Stimulated activated CD8-positive, alpha-beta memory T cell treated with anti-CD3 and anti-CD28 coated beads, Interleukin-7, amount 100 ng/mL, for 1 hour (primary cell): ENCODE measurements at places on chromosomes 12 and 14.
A peak's percentile ranks its signal among the peaks of the same experiment; 100 is the strongest.

- DNase-seq = no peak
Observed at GRCh38 chr14:92323916-92324818, 1.2 kb downstream of the SLC24A4 start.

- no peak for DNase-seq
Observed at GRCh38 chr12:17577405-17577804, 512.6 kb downstream of the RERGL start.

- DNase-seq = no peak
Observed at GRCh38 chr12:40971911-40972310, 216.2 kb upstream of the PDZRN4 start.

- no peak for DNase-seq
Observed at GRCh38 chr14:62665286-62665685, 380.0 kb downstream of the KCNH5 start.

GRCh38 chr14:92719421-92719820 lies 29.0 kb downstream of the LGMN start:
- no peak for DNase-seq

GRCh38 chr12:56336361-56337167 lies 2.1 kb upstream of the IL23A start:
- DNase-seq = no peak

GRCh38 chr12:38523920-38524319 lies 207.3 kb downstream of the ALG10B start:
- no peak for DNase-seq

GRCh38 chr12:115606040-115606439 lies 671.5 kb downstream of the MED13L start:
- no peak for DNase-seq

DNA sequence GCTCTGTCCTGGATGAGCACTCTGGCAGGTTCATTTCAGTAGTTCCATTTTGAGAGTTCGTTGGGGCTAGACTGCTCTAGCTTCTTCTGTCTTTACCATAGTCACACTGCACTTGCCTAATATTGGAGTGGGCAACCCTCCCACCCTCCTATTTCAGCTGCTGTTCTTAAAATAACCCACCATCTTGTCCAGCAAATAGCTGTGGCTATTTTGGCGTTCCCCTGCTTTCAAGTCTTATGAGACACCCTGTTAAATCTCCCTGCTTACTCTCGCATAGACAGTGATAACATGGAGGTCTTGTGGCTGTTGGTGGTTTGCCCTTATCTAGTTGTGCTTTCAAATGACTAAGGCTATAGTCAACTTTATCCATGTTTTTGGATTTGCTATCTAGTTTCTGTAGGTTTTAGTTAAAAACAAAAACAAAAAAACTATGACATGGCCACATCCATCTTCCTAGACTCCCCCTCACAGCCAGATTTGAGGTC lies 65.5 kb downstream of the LRP6 start:
- no peak for DNase-seq

GRCh38 chr14:43475757-43476156 lies 1031.3 kb downstream of the FSCB start:
- no peak for DNase-seq

GRCh38 chr12:85527192-85527591 lies 247.2 kb downstream of the ALX1 start:
- no peak for DNase-seq

- peak; percentile 66 for DNase-seq
Observed at GRCh38 chr12:94100990-94101737, 47.2 kb upstream of the PLXNC1 start.

GRCh38 chr12:123094349-123095077 lies 56.4 kb downstream of the PITPNM2 start:
- DNase-seq = no peak

- no peak for DNase-seq
Observed at GRCh38 chr12:6936636-6937480, 6.8 kb upstream of the RNU7-1 start.

DNA sequence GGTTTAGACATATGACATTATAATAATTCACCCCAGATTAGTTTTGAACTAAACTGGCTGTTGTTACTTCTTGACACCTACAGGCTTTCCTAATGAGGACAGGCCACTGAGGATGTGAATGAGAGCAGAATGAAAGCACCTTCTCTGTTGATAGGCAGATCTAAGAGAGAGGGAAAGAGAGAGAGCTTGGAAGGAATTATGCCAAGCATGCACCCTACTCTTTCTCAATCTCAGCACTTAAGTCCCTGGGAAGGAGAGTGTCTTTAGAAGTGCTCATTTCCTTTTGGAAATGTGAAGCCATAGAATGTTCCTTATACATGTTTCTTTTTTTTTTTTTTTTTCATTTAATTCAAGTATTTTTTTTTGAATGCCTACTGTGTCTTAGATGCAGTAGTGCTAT lies 49.0 kb downstream of the TBC1D15 start:
- DNase-seq = no peak

DNA sequence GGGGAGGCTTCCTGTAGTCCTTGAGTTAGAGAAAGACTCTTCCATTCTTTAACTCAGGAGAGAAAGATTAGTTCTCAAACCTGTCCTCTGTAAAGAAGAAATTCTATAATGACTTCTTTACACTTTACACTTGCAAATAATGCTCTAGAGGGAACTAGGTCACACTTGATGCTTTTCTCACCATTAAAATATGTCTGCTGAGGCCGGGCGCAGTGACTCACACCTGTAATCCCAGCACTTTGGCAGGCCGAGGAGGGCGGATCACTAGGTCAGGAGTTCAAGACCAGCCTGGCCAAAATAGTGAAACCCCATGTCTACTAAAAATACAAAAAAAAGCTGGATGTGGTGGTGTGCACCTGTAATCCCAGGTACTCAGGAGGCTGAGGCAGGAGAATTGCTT lies 6.3 kb downstream of the NTN4 start:
- DNase-seq = no peak

- peak; percentile 61 for DNase-seq
Observed at GRCh38 chr12:47715393-47715876, 9.6 kb upstream of the RPAP3 start.

DNA sequence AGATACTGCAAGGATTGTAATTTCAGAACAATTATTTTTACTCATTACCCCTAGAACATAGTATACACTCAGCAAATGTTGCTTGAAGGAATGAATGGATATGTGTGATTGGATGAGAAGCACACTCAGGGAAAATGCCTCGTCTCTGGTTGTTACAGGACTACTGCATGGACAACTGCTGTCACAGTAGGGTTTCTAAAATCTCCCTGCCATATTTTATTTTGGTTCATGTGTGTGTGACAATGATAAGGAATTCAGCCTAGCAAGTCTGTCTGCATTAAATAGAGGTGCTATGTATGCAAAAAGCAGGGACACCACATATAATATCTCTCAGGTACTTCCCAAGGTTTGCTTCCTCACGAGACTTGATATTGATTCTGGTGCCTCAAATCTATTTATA lies 1.4 kb downstream of the PTPRR start:
- no peak for DNase-seq

GRCh38 chr14:60723907-60724618 lies at the start of gene SIX4:
Gene SIX4, minus strand, starts transcription at chr14:60724351. Its CDS starts 277 bp downstream, at chr14:60724074.
- DNase-seq = no peak

- no peak for DNase-seq
Observed at GRCh38 chr12:48899651-48900050, 25.6 kb downstream of the FKBP11 start.

DNA sequence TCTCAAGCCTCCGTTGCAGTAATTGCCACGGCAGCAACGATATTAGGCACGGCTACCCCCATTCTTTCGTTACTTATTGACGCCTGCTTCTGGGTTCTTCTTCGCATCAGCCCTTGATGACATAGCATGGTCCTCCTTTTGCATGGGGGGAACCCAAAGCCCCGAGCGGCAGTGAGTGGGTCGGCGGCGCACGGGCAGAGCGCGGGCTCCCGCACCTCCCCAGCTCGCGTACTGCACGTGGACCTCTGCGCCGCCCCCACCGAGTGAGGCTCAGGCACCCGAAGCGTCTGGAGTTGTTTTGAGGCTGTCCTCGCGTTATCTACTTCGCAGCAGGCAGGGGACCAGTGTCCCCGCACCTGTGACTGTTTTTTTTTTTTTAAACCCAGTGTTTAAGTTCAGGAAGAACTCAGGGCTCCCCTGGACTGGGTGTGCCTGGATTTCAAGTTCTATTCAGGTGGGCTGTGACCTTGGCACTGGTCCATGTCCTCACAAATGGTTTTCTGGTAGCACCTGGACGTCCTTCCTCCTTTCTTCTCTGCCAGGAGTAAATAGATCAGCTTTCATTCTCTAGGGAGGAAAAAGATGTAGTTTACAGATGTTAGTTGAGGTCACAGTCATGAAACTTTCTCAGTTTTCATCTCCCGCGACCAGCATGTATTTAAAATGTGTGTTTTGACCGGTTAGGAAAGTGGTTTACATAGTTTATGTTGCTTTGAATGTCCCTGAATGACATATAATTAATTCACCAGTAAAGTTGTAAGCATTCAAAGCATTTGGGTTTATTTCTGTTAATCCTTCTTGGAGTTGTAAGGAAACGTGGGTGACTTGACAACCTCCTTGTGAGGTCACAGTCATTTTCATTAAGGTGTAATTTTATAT lies 1.4 kb upstream of the FOXN4 start:
- no peak for DNase-seq

GRCh38 chr12:64666054-64666914 lies 56.0 kb downstream of the RASSF3 start:
- no peak for DNase-seq

DNA sequence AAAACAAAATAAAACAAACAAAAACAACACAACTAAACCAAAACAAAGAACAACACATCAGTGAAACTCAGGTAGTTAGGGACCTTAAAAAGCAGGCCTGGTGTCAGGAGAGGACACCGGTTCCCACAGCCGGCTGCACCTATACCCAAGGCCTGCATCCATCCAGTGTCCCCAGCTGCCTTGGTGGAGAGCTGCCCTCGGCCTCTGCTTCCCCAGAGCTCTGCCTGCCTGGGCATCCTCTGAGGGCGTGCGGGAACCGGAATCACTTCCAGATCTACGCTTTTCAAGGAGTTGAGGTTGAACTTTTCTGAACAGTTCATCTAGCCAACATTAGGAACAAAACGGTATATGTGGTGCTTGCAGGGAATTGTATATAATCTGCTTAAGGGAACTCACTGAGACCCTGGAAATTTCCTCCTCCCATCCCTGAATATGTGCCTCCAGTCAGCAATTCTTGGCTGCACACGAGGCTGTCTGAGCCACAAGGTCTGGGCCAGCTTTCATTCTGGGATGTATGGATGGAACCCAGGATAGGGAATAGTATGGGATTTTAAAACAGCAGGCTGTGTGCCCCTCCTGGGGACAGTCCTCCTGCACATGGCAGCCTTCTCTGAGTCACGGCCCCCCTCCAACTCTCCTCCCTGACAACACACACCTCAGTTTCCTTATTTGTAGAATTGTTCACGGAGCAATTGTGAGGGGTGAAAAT lies 319.0 kb upstream of the RTL1 start:
- DNase-seq = no peak

DNA sequence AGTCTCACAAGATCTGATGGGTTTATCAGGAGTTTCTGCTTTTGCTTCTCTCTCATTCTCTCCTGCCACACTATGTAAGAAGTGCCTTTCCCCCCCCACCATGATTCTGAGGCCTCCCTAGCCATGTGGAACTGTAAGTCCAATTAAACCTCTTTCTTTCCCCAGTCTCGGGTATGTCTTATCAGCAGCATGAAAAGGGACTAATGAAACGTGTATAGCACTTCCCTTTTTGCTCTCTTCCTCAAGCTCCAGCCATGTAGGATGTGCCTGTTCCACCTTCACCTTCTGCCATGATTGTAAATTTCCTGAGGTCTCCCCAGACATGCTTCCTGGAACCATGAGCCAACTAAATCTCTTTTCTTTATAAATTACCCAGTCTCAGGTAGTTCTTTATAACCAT lies 7.0 kb upstream of the CRACR2A start:
- no peak for DNase-seq

DNA sequence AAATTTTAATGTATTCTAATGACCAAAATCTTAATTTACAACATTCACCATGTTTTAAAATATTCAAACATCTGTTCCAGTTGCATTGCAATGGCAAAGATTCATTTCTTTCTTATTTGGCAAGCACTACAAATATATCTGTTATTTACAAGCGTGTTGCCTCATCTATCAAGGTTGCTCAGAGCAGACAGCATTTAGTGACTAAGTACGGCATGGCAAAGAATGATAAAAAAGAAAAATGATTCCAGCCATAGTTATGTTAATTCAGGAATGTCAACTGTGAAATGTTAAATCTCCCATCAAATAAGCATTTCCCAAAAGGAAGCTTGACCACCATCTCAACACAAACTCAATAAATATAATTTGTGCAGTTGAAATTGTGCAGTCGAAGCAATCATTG lies 312.1 kb downstream of the SEC23A start:
- no peak for DNase-seq

DNA sequence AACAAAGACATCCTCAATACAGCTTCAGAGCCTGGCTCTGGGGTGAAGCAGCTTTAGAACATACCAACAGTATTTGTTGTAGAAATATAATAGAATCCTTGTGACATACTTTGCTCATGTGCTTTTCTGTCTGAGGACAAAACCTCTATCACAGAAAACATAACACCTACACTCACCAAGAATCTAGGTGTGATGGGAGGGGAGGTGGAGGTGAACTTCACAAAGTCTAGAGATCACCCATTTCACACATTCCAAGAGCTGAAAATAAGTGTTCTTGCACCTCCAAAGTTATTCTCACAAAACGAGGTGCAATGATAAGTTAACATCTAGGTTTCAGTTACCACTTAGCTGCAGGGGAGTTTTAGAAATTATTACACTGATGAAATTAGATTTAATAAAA lies 32.7 kb upstream of the BTG1 start:
- DNase-seq = no peak
